ENCODE measurements at places on chromosomes 11 and 22.

- peak; percentile 53 for DNase-seq
Measured at GRCh38 chr22:31846161-31847115, 92.6 kb downstream of the DEPDC5 start.

DNA sequence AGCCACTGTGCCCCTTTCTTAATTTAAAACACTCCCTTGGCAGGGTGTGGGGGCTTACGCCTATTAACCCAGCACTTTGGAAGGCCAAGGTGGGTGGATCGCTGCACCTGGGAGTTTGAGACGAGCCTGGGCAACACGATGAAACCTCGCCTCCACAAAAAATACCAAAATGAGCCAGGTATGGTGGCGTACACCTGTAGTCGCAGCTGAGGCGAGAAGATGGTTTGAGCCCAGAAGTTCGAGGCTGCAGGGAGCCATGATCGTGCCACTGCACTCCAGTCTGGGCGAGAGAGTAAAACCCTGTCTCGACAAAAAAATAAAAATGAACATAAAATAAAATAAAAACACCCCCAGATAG, 45.0 kb downstream of the LINC01488 start:
- no peak for DNase-seq

DNA sequence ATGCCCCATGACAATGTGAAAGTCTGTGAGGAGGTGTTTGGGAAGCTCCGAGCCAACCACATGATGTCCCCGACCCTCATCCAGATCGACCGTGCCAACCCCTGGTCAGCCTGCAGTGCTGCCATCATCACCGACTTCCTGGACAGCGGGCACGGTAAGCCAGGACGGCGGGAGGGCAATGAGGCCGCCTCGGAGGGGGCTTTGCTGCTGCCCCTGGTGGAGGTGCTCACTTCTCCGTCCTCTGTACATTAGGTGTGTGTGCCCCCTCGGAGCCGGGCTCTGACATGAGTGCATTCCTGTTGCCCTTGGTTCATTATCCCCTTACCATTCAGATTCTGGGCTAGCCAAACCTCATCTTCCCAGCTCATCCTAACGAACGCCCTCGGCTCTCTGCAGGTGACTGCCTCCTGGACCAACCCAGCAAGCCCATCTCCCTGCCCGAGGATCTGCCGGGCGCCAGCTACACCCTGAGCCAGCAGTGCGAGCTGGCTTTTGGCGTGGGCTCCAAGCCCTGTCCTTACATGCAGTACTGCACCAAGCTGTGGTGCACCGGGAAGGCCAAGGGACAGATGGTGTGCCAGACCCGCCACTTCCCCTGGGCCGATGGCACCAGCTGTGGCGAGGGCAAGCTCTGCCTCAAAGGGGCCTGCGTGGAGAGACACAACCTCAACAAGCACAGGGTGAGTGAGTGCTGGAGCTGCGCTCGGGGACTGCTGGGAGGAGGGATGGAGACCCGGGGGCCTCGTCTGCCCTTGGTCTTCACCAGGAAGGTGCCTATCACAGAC, 13.8 kb downstream of the ADAMTS15 start:
- DNase-seq = no peak

- peak; percentile 90 for DNase-seq
Measured at GRCh38 chr22:50244420-50245213, at the start of gene TUBGCP6. Gene TUBGCP6 (minus strand): TSS chr22:50245023. CDS start chr22:50244459, 564 bp downstream.

DNA sequence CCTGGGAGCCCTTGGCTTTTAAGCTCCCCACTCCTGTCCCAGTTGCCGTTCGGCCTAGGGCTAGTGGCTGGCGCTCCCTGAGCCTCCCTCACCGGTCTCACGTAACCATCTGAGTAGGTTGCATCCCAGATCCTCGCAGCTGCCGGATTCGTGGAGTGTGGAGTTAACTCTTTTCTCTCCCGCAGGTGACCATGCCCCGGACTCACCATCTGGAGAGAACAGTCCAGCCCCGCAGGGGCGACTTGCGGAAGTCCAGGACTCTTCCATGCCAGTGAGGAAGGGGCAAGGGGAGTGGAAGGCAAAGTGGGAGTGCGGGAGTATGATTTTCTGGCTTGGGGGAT, 902 bp downstream of the MUS81 start:
- peak; percentile 7 for DNase-seq

- DNase-seq = no peak
Measured at GRCh38 chr11:67113231-67113721, 5.8 kb upstream of the KDM2A start.

DNA sequence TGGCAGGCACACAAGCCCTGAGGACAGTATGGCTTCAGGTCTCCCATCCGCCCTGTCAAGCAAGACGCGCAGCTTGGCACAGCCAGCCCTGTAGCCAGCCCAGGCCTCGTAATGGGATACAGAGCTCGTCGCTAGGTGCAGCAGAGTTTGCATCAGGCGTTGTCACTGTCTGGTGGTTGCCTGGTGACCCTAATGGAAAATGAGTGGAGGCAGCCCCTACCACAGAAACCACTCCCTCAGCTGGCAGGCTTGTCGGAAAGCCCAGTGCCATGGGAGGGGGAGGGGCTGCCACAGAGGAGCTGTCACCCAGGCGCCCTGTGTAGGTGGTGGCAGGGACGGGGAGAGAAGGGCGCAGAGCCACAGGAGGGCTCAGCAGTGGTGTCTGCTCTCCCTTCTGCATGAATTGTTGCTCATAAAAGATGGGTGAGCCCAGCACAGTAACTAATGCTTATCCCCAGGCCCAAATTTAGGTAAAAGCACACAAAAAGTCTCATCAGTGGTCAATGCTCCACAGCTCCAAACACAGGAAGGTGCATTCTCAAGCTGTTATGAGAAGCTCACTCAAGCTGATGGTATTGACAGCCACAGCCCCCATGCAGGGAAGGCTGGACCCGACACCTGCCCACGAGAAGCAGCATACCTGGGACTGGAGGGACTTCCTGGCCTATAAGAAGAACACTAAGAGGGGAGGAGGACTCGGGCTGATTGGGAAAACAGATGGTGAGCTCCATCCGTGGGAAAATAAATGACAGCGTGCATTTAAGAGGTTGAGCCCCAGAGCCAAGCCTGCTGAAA, 164.6 kb downstream of the ETS1 start:
- DNase-seq = no peak

GRCh38 chr11:62120001-62120400, 3.8 kb upstream of the INCENP start:
- DNase-seq = no peak

- no peak for DNase-seq
Measured at GRCh38 chr11:92662601-92663360, 306.7 kb upstream of the MTNR1B start.

- DNase-seq = no peak
Measured at GRCh38 chr11:45476126-45476525, 189.3 kb downstream of the CHST1 start.

GRCh38 chr22:20090730-20091240, 10.7 kb downstream of the DGCR8 start:
- DNase-seq = no peak

GRCh38 chr11:66317723-66318599, 1.1 kb upstream of the CD248 start:
- no peak for DNase-seq

DNA sequence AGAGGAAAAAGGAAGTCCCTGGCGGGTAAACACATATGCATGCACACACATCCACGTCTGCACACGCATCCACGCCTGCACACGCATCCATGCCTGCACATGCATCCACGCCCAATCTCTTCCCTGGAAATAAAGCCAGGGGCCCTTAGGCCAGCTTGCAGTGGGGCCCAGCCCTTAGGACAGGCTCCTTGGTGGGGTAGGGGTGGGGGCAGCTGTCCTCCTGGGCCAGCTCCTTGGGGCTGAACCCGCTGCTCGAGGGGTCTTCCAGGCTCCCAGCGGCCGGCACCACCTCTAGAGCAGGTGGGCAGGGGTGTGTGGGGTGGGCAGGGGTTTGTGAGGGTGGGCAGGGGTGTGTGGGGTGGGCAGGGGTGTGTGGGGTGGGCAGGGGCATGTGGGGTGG, 1.9 kb downstream of the C11orf21 start:
- DNase-seq = no peak

- DNase-seq = no peak
Measured at GRCh38 chr11:69938206-69938605, 119.0 kb upstream of the FGF3 start.

GRCh38 chr22:27725661-27726060, 75.9 kb downstream of the MN1 start:
- DNase-seq = no peak

GRCh38 chr22:17871726-17872458, 97.6 kb upstream of the BID start:
- no peak for DNase-seq

DNA sequence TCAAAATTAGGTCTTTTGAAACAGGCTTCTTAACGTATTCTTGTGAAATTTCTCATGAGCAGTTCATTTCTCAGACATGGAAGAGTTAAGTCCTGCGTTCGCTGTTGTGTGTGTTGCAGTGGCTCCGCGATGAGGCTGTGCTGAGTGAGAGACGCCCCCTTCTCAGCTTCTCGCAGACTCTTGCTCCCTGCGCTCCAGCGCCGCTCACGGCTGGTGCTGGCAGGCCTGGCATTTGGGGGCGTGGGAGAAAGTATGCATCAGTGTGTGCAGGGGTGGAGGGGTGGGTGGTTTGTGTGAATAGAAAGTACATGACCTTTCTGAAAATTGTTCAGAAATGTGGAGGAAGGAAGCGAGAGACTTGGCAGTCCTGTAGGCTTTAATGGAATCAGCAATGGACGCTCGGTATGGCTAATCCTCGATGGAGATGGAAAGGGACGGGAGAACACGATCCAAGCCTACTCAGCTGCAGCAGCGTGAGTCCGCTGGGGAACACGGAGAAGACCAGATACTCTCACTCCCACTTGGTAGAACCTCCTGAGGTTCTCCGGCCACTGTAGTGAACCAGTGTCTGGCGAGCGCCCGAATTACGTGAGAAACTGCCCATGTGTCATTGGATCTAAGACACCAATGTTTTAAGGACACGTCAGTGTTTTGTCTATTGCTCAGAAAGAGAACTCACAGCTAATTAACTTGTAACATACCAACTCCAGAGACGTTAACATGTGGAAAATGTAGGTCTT, 5.9 kb downstream of the TAB1 start:
- no peak for DNase-seq

- DNase-seq = no peak
Measured at GRCh38 chr22:48579928-48580309, 1247.8 kb downstream of the BRD1 start.

DNA sequence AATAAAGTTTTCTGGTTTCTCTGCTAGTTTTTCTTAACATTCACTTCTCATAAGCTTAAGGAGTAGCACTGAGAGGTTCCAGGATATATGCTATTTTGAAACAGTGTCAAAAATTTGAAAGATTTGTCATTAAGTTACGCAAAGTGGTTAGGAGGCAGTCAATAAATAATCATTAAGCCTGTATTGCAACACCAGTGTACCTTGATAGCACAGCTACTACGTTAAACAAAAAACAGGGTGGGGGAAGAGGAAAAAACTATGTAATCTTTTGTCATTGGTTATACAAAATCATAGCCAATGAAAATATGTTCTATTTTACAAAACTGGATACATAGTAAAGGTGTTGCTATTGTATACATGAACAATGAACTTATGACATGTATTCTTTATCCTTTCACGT, 30.4 kb upstream of the PITPNB start:
- DNase-seq = no peak

Data from HEK293T (cell line).